ENCODE measurements at places on chromosomes 3 and 15.

DNA sequence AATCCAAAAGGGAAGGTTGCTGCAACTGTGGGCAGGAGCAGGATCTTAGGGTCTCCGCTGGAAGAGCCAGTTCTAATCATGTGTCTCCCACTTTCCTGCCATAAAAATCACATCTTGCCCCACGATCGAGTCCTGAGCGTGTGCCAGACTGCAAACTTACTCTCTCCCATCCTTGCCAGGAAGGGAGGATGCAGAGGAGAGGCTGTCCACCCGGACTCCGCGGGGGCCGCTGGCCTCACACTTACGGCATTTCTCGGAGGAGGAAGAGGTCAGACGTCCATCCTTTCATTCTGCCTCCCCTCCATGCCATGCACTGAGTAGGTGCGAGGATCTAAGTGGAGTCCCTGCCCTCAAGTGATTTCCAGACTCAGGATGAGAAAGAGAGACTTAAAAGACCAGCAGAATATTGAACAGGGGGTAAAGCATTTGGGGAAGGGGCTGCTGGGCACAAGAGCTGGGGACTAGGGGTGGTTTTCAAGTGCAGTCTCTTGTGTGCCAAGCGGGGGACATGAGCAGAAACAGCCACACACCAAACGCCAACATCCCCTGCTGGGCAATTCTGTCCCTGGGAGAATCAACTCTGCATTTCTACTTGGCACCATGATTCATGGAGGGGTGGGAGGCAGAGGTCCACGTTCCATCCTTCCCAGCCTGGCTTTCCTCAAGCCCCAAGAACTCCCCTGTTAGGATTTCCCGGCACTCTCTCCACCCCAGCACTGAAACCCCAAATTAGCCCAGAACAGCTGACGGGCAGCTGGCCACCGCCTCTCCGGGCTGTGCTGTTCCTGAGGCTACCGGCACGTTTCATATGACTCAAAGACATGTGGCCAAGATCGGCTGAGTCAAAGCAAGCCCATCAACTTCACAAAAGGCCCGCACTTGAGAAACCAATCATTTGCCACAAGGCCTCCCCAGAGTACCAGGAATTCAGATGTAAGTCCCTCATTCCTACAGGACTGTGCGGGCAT is 11.6 kb downstream of the OXTR start:
- DNase-seq: no peak

DNA sequence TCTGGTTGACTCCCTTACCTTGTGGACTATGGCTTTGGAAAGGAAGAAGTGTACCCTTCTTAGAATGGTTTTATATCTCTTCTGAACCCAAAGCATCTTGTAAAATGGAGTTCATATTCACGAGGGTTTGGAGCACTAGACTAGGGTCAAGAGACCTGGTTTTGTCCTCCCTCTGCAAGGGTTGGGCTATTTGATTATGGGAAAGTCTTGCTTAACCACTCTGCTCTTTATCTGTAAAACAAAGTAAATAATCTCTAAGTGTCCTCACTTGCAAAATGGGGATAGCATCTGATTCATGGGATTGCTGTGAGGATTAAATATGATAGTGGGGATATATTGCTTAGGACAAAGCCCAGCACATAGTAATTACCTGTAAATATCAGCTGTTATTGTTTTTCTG is 17.9 kb upstream of the SLC2A2 start:
- no peak for DNase-seq

GRCh38 chr3:17823036-17823435 is 80.6 kb upstream of the TBC1D5 start:
- DNase-seq: no peak

DNA sequence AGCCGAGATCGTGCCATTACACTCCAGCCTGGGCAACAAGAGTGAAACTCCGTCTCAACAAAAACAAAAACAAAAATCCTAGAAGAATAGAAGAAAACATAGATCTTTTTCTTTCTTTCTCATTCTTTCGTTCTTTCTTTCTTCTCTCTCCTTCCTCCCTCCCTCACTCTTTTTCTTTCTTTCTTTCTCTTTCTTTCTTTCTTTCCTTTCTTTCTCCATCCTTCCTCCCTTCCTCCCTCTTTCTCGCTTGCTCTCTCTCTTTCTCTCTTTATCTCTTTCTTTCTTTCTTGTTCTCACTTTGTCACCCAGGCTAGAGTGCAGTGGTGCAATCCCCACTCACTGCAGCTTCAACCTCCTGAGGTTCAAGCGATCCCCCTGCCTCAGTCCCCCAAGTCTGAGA is 33.8 kb upstream of the MUC4 start:
- no peak for DNase-seq

- DNase-seq: no peak
Observed at GRCh38 chr3:46463120-46463867, 1.4 kb downstream of the LTF start.

DNA sequence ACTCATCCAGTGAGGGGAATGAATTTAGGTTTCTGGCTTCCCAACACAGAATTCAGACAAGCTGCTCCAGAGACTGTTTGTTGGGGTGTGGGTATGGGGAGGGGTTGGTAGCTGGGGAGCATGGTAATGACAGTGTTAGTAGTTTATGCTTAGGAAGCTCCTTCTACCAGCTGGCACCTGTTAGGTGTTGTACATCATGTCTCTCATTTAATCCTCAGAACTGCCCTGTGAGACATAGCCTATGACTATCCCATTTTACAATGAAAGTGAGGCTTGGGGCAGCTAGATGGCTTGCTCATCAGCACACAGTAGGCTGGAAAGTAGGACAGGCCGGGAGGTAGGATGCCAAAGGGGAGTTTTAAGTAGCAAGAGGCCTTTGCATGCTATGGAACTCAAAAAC is 2.5 kb downstream of the EIF4E3 start:
- no peak for DNase-seq

- DNase-seq: peak; percentile 29
Observed at GRCh38 chr3:61718565-61718964, 157.2 kb downstream of the PTPRG start.

DNA sequence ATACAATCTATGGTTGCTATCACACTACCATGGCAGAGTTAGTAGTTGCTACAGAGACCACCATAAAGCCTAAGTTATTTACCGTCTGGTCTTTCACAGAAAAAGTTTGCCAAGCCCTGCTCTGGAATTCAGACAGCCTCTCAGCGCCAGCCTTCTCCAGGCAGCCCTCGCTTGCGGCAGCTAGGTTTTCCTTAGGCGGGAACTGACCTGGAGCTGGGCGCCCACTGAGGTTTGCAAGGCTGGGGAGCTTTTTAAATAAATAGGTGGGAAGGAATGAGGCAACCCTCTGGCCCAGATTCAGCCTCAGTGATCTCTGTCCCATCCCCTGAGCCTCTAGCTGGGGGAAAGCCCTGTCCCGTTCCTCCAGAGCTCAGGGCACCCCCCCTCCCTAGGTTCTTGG is 1.2 kb downstream of the CTSH start:
- DNase-seq: no peak

DNA sequence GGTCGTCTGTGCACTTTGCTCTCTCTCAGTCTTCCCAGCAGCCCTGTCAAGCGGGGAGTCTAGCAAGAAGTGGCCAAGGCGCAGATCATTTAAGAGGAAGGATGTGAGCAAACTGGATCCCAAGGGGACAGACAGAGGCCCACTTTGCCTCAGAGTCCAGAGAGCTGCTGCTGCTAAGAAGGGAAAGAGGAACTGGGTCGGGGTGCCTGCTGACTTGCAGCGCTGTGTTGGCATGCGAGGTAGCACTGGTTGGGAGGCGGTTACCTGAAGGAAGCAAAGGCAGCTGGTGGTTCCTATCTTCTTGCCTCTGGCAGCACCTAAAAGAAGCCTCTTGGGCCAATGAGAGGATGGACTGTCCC is 28.1 kb downstream of the SMAD3 start:
- no peak for DNase-seq

GRCh38 chr3:122986693-122987179 is 40.8 kb downstream of the SEMA5B start:
- DNase-seq: no peak

DNA sequence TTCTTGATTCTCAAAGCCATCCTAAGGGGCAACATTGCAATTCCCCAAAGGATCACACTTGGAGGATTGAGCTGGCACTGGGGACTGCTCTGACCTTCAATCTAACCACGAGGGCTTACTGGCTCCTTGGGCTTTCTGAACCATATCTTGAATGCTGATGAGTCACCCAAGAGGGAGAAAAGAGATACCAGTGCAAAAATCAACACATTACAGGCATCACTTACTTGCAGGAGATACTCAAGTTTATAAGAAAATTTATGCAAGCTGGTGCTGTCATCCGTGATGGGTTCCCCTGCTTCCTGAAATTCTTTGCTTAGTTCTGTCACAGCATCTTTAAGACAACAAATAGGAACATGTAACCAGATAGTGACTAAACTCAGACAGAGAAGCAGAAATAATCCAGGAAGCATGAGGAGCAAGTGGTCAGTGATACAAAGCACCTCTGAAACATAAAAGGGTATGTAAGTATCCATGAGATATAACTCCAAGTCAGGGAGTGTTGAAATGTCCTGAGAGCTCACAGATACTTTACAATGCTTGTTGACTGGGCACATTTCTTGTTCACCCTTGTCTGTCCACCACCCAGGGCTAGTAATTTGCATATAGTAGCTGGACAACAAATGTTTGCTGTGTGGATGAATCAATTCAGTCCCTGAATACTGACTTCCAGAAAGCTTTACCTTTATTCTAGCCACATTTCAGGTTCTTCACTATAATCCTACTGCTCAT is 14.1 kb downstream of the FYCO1 start:
- no peak for DNase-seq

DNA sequence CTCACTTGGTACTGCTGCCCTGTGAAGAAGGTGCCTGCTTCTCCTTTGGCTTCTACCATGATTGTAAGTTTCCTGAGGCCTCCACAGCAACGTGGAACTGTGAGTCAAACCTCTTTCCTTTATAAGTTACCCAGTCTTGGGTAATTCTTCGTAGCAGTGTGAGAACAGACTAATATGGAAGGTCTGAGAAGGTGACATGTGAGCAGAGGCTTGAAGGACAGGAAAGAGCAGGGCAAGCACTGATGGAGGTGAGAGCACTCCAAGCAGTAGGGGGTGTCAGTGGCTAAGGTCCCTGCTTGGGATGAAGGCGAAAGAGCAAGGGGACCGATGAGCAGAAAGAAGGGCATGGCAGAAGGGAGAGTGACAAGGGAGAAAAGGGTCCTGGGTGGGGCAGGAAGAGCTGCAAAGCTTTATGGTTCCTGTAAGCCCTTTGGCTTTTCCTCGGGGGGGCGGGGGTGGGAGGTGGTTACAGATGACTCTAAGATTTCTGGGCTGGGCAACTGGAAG is 3.5 kb downstream of the EIF4E3 start:
- DNase-seq: no peak

- DNase-seq: no peak
Observed at GRCh38 chr3:131142580-131142979, 115.9 kb downstream of the NEK11 start.

- DNase-seq: no peak
Observed at GRCh38 chr3:127177226-127177625, 15.7 kb upstream of the PRR23E start.

DNA sequence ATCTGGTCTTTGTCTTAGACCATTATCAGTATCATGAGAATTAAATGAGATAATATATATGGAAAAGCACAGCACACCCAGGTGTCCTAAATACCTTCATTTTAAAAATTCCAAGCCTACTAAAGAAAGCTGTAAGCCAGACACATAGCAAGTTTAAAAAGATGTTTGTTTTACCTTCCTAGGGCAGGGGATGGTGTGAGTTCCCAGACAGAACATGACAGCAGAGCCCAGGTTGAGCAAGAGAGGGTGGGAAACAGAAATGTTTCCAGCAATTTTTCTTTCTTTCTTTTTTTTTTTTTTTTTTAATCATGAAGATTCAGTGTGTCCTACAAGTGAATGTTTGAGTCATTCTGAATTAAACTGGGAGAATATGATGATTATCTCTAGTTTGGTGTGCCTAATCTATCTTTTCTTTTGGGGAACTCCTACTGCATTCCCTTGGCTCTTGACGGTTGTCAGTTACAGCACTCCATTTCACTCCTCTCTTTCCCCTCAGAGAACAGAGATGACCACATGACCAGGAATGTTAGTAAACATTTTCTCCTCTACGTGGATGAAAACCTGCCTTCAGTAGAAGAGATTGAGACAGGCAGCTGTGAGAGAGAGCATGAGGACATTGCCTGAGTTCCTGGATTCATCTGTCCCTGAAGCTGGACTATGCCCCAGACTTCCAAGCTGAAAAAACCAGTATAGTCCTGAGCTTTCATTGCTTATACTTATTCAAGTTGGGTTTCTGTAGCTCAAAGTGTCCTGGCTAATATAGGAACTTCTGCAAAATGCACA is 54.5 kb upstream of the ARL14 start:
- no peak for DNase-seq

DNA sequence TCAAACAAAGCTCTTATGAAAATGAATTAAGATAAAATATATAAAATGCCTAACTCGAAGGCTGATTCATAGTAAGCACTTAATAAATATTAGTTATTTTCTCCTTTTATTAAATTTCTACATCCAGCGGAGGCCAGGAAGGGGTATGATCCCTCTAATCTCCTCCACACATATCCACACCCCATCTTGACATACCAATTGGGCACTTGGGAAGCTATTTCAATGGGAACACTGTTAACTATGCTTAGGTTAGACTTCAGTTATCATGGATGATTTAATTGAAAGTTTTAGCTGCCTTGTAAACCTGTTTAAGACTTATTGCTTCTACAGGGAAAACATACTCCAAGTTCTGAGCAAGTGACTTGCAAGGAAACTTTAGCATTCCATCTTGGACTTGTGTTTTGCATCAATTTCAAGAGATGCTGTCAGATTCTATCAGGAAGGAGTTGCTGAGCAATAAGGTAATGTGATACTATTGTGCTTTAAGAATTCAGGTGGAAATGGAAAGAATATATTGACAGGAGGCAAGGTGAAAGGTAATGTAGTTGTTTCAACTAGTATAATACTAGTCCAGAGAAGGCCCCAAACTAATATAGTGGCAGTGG is 120.4 kb upstream of the TSPAN3 start:
- no peak for DNase-seq

- peak; percentile 47 for DNase-seq
Observed at GRCh38 chr15:92655178-92655995, at the start of gene FAM174B. Gene FAM174B (minus strand): TSS chr15:92655775.

DNA sequence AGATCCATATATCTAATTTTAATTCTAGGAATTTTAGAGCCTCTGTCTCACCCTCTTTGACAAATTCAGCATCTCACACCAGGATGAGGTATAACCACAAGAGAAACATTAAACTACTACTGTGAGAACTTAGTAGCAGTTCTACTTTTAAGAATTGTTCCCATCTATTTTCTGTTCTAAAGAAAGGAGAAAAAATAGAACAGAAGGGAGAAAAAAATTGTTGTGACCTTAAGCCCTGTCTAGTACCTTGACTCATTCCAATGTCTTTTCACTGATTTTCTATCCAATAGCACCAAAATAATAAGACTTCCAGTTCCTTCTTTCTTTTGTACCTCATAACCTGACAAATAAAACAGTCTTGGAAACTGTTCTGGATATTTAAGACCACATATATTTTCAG is 37.0 kb downstream of the FRMD5 start:
- no peak for DNase-seq

DNA sequence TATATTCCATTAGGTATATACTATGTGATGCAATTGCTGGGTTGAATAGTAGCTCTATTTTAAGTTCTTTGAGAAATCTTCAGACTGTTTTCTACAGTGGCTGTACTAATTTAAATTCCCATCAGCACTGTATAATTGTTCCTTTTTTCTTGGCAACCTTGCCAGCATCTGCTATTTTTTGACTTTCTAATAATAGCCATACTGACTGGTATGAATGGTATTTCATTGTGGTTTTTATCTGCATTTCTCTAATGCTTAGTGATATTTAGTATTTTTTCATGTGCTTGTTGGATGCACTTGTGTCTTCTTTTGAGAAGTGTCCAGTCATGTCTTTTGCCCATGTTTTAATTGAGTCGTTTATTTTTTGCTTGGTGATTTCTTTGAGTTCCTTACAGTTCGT is 145.1 kb upstream of the PLSCR5 start:
- no peak for DNase-seq
